Chondrocyte (in vitro differentiated cells): ENCODE measurements at places on chromosomes 4 and X. TPM values are rescaled to one million over a fixed set of nuclear protein-coding genes. Genes with fewer than 3 reads are reported as not detected.

Gene DAPP1
- not detected in 3 replicates for total RNA-seq

Gene AMTN
- total RNA-seq: not detected in 3 replicates

Gene AREG
- not detected in 3 replicates for total RNA-seq

Gene PCDH18
- 33.3 to 69.9 TPM (median 35.8 TPM) in 3 replicates for total RNA-seq

Gene KCND1
- 1.4 to 1.7 TPM (median 1.6 TPM) in 3 replicates for total RNA-seq

Gene SULT1E1
- 1.2 to 1.9 TPM (median 1.4 TPM) in 3 replicates for total RNA-seq

Gene UNC5C
- 4.7 to 15.5 TPM (median 15.4 TPM) in 3 replicates for total RNA-seq

Gene NDNF
- total RNA-seq: 0.22 to 0.54 TPM (median 0.35 TPM) in 3 replicates

Gene KLHL13
- 0.18 to 1.3 TPM (median 0.45 TPM) in 3 replicates for total RNA-seq

Gene CT47A1
- total RNA-seq: not detected in 3 replicates

Gene TASL
- total RNA-seq: not detected in 3 replicates

Gene MAGEA9B
- total RNA-seq: not detected in 3 replicates

Gene COX7B
- total RNA-seq: 142 to 192 TPM (median 154 TPM) in 3 replicates

Gene APOO
- total RNA-seq: 29.1 to 46.3 TPM (median 30.1 TPM) in 3 replicates

Gene IQCM
- total RNA-seq: not detected in 3 replicates

Gene IL2
- total RNA-seq: not detected in 3 replicates

Gene MUC7
- not detected in 3 replicates for total RNA-seq

Gene CENPI
- 4.6 to 5.7 TPM (median 5.6 TPM) in 3 replicates for total RNA-seq

Gene FAM47A
- total RNA-seq: not detected in 3 replicates

Gene P2RY4
- total RNA-seq: not detected in 3 replicates

Gene VCX3B
- total RNA-seq: not detected in 3 replicates

Gene PGAM4
- total RNA-seq: not detected in 3 replicates

Gene SPANXN4
- not detected in 3 replicates for total RNA-seq

Gene TCEAL7
- total RNA-seq: 12.0 to 16.5 TPM (median 15.8 TPM) in 3 replicates

Gene PHEX
- 0.97 to 1.2 TPM (median 1.1 TPM) in 3 replicates for total RNA-seq

Gene GRXCR1
- total RNA-seq: not detected in 3 replicates

Gene TXK
- total RNA-seq: 0.22 TPM in 1 of 3 replicates, not detected in the others

Gene APOOL
- total RNA-seq: 23.6 to 33.0 TPM (median 25.6 TPM) in 3 replicates

Gene CACNA1F
- not detected in 3 replicates for total RNA-seq

Gene MAGEA10
- total RNA-seq: not detected in 3 replicates

Gene CCDC160
- total RNA-seq: 0.70 to 1.6 TPM (median 0.87 TPM) in 3 replicates

Gene MAGEB10
- total RNA-seq: not detected in 3 replicates

Gene CXCR3
- not detected in 3 replicates for total RNA-seq

Gene KDR
- total RNA-seq: 0.67 to 8.6 TPM (median 0.77 TPM) in 3 replicates

Gene MANBA
- 34.9 to 38.5 TPM (median 36.9 TPM) in 3 replicates for total RNA-seq

Gene CENPVL2
- not detected in 3 replicates for total RNA-seq

Gene TCEANC
- total RNA-seq: 2.0 to 3.2 TPM (median 2.5 TPM) in 3 replicates
